ENCODE measurements at places on chromosomes 16 and 17. TPM values are rescaled to one million over a fixed set of nuclear protein-coding genes. Genes with fewer than 3 reads are reported as not detected.
A peak's percentile ranks its signal among the peaks of the same experiment; 100 is the strongest.

The SLX1B gene
- 33.8 TPM for total RNA-seq

The CD300H gene
- not detected for total RNA-seq

DNA sequence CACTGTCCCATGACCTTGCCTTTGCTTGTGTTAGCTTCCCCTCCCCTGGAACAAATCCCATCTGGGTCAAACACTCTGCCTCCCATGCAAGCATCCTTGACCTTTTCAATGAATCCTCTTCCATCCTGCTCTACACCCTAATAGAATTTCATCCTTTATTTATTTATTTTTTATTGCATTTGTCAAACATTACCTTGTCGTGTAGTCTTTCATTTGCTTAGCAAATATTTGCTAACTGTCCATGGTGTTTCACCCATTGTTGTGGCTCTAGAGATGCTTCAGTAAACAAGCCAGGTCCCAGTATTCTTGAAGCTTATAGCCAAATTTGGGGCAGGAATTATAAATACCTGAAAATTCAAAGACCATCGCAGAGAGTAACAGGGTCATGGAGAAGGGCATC, 51.0 kb upstream of the MRTFB start:
- DNase-seq: no peak

GRCh38 chr16:88503374-88503770, 50.3 kb downstream of the ZFPM1 start:
- peak; percentile 63 for DNase-seq

DNA sequence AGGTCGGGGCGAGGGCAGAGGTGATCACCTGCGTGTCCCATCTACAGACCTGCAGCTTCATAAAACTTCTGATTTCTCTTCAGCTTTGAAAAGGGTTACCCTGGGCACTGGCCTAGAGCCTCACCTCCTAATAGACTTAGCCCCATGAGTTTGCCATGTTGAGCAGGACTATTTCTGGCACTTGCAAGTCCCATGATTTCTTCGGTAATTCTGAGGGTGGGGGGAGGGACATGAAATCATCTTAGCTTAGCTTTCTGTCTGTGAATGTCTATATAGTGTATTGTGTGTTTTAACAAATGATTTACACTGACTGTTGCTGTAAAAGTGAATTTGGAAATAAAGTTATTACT, 28.9 kb downstream of the STH start:
- no peak for DNase-seq

All from mucosa of gallbladder (tissue), 1 donor.